Neural progenitor cell (in vitro differentiated cells): ENCODE measurements at places on chromosomes 13 and 19. TPM values are rescaled to one million over a fixed set of nuclear protein-coding genes. Genes with fewer than 3 reads are reported as not detected.

DNA sequence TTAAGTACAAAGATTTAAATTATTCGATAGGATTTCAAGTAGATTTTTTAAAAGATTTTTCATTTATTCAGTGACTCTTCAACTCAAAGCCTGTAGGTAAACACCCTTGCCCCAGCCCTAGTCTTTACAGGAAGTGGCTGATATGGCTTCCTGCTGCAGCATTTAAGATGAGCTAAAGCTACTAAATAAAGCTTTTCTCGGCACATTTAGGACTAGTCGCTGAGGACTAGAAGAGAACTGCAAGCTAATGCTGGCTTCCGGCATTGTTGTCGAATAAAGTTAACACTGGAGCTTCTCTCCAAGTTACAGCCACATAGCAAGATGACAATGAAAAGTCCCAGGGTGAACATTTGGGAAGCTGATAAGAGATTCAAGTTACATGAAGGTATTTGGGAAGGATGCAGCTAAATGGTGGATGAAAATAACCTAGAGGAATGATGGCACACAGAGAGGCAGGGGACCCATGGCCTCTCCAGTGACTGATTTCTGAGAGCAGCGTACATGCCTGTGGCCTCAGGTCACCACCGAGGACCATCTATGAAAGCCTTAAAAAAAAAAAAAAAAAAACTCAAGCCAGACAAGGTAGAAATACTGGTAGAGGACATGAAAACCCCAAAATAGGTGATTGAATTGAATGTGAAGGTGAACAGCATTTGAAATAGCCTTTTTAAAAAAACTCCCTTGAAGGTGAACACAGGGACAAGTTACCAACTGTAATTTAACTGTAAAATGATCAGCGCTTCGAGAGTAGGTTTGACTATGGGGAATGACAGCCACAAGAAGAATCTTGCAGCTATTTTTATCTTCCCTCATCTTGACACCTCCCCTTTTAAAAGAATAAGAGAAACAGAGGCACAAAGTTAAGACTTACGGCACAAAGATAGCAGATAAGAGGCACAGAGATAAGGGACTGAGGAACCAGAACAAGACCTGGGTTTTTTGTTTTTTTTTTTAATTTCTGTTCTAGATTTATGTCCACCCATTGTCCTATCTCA lies 155.4 kb downstream of the DCT start:
- no peak for DNase-seq

Gene ZNF177
- 15.7 and 20.9 TPM in 2 replicates for total RNA-seq

Gene VSTM1
- total RNA-seq = 0.12 TPM in 1 of 2 replicates, not detected in the other

DNA sequence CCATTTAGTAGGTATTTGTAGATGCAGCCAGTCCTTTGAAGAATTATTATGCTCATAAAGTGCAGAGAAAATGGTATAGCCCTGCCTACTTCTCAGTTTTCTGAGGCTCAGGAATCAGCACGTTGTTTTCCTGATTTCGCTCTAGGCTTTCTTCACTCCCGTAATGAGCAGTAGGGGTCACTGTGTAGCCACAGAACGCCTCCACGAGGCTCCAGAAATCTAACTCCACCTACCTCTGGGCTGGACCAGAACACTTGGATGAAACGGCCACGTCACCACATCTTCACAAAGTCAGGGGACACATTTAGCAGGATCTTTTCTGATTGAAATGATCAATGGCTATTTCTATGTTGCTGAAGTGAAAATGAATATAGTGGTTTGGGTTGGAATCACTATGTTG lies 49.8 kb upstream of the GTF3A start:
- peak; percentile 81 for DNase-seq

DNA sequence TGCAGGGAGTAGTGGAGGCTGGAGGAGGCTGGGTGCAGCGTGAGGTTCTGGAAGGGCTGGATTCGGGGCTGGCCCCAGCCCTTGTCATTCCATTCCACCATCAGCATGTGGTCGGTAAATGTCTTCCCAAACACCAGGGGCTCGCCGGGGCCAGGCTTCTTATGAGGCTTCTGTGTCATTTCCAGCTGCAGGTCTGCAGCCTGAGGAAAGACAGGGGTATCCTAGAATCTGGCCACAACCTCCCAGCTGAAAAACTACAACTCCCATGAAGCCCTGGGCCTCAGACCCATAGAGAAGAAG lies 4.4 kb downstream of the BCAT2 start:
- DNase-seq = peak; percentile 84

DNA sequence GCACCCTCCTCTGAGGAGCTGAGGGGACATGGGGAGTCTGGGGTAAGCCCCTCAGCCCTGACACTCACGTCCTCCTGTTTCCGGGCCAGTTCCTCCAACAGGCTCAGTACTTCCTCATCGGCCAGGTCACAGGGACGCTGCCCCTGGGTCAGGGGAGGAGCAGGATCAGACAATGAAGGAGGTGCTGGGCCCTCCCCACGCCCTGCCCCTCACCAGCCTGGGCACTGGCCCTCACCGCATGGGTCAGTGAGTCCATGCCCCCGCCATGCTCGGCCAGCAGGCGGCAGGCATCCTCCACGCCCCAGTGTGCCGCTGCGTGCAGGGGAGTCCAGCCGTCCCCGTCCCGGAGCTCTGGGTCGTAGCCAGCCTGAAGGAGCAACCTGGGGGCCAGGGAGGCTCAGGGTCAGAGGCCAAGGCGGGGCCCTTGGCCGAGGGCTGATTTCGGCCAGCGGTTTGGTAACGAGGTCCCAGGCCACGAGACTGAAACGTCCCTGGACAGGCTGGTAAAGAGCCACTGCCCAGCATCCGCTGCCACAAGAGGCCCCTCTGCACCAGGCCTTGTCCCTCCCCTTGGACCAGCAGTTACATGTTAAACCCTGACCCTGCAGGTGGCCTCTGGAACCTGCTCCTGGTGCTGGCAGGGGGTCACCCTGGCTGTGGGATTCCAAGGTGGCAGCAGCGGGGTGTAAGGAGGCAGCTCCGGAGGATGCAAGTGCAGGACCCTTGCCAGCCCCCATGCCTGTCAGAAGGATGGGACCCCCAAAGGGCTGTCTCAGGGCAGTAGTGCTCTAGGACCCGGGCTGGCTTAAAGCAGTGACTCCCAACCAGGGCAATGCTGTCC lies 18.5 kb downstream of the PPP1R12C start:
- DNase-seq = no peak

DNA sequence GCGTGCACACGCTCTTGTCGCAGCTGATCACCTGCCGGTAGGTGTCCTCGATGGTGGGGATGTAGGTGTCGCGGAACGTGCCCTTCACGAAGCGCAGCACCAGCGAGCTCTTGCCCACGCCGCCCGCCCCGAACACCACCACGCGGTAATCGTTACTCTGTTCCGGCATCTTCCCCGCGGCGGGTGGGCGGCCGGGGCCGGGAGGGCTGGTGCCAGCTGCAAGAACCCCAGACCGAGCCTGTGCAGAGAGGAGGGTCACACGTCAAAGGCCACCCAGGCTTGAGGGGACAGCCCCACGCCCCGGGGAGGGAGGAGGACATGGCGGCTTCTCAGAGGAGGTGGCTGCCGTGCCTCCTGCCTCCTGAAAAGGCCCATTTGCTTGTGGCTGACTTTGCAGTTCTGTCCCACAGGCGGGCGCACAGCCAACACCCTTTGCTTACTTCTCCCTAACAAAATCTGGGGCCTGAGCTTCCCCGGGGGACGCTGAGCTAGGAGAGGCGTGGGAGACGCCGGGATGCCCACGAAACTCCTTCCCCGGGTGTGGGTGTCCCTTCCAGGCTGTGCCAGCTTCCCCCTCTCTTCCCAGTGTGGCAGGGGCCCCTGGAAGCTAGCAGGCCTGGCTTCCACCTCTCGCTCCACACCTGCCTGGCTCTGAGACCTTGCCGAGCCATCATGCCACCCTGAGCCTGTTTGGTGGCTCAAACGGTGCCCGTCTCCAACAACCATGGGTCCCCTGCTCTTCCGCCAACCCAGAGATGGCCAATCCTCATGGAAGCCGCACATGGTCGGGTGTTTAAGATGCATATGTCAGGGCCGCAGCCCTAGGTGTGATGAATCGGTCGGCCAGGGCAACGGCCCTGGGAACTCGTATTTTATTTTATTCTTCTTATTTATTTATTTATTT lies 3.3 kb downstream of the DIRAS1 start:
- no peak for DNase-seq

Gene ZNF568
- 6.3 and 8.9 TPM in 2 replicates for total RNA-seq

DNA sequence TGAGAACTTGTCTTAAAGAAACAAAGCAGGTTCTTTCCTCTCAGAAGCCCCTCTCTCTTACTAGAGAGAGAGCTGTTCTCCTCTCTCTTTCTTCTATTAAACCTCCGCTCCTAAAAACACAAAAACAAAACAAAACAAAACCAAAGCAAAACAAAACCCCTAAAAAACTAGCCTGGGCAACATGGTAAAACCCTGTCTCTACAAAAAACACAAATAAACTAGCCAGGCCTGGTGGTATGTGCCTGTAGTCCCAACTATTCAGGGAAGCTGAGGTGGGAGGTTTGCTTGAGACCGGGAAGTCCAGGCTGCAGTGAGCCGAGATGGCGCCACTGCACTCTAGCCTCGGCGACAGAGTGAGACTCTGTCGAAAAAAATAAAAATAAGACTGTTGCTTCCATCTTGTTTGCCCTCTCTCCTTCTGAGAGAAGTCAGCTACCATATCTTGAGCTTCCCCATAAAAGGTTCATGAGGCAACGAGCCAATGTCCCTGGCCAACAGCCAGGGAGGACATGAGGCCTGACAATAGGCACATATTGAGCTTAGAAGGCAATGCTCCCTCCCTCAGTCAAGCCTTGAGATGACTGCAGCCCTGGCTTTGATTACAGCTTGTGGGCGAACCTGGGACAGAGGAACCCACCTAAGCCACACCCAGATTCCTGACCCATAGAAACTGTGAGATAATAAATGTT lies 17.5 kb upstream of the FLT3 start:
- no peak for DNase-seq

GRCh38 chr19:51123381-51123800 lies 1.3 kb upstream of the SIGLEC9 start:
- no peak for DNase-seq

- no peak for DNase-seq
These were observed 7.9 kb downstream of the PEX11G start for GRCh38 chr19:7480970-7481255.

DNA sequence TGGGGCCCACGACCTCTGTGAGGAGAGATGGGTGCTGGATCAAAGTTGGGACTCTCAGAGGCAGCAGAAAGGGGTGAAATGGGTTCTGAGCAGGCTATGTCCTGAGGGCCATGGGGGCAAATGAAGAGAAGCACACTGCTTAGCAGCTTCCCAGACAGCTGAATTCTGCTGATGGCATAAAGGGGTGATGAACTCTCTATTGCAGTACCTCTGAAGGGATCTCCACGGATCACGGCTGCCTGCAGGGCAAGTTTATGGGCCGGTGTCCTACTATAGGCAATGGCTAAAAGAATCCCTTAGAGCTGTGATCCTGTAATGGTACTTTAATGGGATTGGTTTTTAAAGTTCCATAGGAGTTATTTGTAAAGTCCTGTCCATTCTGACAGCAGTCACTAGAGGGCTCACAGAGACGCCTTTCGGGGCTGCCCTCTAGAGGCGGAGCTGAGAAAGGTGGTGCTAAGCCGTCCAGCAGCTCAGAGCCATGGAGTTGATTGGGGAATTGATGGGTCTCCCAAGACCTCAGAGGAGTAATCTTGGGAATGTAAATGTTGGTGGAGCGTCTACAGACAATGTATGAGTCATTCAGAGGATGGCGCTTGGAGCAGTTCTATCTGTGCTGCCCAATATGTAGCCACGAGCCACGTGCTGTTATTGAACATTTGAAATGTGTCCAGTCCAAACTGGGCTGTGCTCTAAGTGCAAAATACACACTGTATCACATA lies 287.3 kb downstream of the COG6 start:
- DNase-seq = peak; percentile 88

GRCh38 chr19:532561-533363 lies 1.2 kb downstream of the CDC34 start:
- peak; percentile 86 for DNase-seq

GRCh38 chr13:75178436-75178835 lies 303.5 kb downstream of the TBC1D4 start:
- no peak for DNase-seq
